ENCODE measurements at places on chromosomes 2 and 18.

- DNase-seq, result no peak
Observed at GRCh38 chr2:209519271-209519670, 95.4 kb downstream of the MAP2 start.

- no peak for DNase-seq
Observed at GRCh38 chr2:150209746-150210145, 277.7 kb downstream of the RND3 start.

GRCh38 chr2:9230051-9230802, 23.6 kb downstream of the ASAP2 start:
- DNase-seq, result no peak

DNA sequence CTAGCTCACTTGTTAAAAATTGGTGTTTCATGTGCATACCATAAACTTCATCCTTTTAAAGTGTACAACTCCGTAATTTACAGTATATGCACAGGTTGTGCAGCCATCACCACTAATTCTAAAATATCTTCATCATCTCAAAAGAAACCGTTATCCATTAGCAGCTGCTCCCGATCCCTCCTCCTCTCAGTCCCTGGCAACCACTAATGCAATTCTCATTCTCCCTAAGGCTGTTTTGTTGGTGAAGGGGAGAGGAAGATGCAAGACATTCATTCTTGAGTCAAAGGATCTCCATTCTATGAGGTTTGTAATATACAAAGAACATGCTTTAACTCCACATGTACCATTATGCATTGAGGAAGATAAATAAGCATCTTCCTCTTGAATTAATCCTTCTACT, 48.6 kb downstream of the RNU4ATAC start:
- no peak for DNase-seq

- DNase-seq, result no peak
Observed at GRCh38 chr2:96510931-96511595, 5.9 kb upstream of the NEURL3 start.

GRCh38 chr2:152646775-152647174, 70.5 kb downstream of the PRPF40A start:
- DNase-seq, result no peak

DNA sequence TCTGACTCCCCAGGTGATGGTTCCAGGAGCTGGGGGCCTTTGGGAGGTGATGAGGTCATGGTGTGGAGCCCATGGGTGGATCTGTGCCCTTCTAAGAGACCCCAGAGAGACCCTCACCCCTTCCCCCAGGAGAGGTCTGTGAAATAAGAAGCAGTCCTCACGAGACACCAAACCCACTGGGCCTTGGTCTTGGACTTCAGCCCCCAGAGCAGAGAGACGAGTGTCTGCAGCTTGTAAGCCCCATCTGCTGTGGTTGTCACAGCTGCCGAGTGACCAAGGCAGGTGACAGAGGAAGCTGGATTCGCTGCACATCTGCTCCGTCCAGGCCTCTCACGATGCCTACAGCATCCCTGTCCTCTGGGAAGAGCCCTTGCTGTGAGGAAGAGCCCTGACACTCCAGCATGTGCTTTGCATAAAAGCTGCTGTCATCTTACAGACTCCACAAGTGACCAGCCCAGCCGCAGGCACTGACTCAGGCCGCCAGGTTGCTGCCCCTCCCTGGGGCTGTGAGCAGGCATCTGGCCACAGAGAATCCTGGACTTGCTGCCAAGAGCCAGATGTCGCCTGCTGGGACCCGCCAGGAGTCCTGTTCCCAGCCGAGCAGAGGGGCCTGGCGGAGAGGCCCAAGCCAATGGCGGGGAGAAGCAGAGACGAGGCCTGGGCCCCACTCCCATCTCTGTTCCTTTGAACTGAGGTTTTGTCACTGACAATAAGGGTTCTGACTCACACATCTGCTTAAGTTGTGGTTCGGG, 150.8 kb downstream of the PXDN start:
- no peak for DNase-seq

DNA sequence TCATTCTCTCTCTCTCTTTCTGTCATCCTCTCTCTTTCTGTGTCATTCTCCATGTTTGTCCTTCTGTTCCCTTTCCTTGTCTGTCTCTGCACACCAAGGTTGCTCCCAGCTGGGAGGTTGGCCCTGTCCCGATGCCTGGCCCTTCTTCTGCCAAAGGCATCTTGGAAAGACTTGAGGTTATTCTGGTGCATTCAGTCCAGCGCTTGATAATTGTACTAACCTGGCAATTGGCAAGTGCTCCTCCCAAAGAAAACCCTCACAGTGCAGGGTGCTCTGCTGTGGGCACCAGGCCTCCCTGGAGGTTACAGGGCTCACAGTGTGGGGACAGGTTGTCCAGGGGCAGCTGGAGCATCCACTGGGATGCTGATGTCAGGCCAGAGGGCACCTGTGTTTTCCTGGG, 95.4 kb downstream of the GLI2 start:
- no peak for DNase-seq

DNA sequence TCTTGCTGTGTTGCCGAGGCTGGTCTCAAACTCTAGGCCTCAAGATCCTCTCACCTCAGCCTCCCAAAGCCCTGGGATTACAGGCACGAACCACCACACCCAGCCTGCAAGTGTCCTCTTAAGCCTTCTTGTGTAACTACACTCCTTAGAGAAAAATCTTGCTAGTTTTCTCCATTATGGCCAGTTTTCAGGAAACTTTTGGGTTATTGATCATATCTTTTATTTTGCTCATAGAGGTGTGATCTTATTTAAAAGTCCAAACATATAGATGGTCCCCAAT, 2.4 kb downstream of the SOCS6 start:
- DNase-seq, result no peak

- DNase-seq, result no peak
Observed at GRCh38 chr2:46915281-46915810, at the start of gene MCFD2. Gene MCFD2 (minus strand): TSS chr2:46915806. CDS start chr2:46909171, 6,635 bp downstream.

DNA sequence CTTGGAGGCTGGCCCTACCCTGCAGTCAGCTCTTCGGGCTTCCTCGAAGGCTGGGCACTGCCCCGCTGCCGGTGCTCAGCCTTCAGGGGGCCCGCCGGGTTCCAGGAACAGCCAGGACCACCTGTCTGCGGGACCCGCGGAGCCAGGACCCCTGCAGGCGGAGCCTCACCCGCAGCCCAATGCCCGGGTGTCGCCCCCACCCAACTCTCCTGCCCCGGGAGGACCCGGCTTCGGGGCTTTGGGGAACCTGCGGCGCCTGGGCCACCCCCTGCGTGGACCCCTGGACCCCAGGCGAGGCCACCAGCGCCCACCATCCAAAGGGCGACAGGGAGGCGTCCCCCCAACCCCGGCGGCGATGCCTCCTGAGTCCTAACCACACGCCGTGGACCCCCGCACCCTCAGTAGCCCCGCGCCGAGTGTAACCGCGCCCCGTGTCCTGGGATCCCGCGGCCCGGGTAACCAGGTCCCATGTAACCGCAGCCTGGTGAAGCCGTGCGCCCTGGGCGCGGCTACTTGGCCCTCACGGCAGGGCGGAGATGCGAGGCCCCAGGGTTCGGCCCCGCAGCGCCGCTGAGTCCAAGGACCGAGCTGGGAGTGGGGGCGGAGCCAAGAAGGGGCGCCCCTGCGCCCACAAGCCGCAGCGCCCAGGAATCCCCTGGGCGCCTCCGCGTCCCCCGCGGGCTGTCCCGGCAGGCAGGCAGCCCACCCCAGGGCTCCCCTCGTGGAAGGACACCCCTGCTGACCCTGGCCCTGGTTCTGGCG, 11.0 kb upstream of the UBE2F start:
- DNase-seq, result no peak

- DNase-seq, result no peak
Observed at GRCh38 chr2:216633616-216634369, 573 bp downstream of the IGFBP2 start.

GRCh38 chr2:60819155-60819862, 62.1 kb upstream of the REL start:
- peak; percentile 31 for DNase-seq

DNA sequence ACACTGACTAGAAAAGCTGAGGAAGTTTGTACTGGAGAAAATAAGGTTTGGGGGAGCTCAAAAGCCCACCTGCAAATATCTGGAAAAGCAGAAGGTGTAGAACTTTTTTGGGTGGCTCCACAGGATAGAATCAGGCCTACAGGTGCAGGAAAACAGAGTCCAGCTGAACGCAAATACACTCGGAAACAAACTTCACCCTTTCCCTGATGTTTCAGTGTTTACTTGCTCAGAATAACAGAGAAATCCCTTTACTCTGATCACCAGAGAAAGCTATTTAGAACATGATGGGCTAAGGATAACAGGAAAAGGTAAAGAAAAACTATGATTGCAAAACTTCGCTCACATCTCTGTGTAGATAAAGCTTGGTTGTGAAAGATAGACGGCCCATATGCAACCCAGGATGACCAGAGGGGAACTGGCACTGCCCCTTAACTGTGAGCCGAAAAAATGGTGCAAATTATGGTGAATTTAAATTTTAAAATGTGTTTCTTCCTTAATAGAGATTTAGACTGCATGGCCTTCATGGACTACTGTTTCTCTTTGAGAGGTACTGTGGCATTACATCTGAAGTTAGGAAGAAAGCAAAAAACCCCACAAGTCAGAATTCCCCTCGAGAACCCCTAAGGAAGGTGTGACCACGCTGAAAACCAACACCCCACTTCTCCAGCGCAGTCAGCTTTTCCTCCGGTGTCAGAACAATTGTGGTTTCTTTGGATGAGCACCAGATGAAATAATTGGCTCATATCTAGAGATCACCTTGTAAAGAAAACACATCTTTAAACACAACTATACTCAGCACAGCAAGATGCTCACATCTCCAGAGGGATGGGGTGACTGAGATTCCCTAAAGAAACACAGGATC, 84.5 kb upstream of the TMEM247 start:
- no peak for DNase-seq

GRCh38 chr2:158723181-158723838, 71.8 kb upstream of the DAPL1 start:
- no peak for DNase-seq

DNA sequence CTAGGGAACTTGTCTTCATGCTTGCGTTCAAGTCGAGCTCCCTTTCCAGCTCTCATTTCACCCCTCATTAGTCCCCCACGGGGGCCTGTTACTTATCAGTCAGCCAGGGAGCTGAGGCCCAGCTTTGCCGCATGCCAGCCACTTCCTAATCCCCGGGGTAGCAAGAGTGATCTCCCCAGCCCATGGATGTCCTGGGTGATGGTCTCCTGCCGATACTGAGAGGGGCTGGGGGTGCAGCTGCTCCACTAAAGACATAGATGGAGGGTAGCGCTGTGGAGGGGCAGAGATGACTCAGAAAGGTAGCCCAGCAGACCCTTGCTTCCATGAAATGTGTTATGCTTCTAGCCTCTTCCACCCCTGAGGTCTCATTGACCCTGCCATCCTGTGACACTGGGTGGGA, 314.0 kb upstream of the EPAS1 start:
- DNase-seq, result no peak

- no peak for DNase-seq
Observed at GRCh38 chr2:20391951-20392699, 41.5 kb upstream of the PUM2 start.

GRCh38 chr2:241706537-241706936, 4.7 kb downstream of the ING5 start:
- DNase-seq, result no peak

DNA sequence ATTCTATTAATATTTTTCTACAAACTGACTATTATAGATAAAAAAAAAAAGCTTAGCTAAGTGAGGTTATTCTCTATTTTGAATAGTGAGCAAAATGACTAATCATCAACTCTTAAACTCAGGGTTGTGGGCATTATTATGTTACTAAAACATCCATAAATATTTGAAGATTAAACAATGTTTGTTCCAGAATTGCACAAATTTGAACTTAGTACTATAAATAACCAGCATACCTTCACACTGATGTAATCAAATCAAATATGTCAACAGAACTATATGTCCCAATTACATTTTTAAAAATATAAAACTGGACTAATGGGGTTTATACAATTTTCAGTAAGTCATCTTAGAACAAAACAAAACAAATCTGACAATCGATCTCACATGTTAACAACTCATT, 800.9 kb downstream of the LRP1B start:
- DNase-seq, result no peak

GRCh38 chr2:135174049-135174809, 122.1 kb downstream of the RAB3GAP1 start:
- no peak for DNase-seq

All from B cell (primary cell).